Inflammatory macrophage treated with lipopolysaccharide for 4 hours (primary cell): ENCODE measurements at places on chromosomes 13 and 19.

GRCh38 chr13:35961461-35962220, 169.5 kb downstream of the DCLK1 start:
- no peak for DNase-seq

DNA sequence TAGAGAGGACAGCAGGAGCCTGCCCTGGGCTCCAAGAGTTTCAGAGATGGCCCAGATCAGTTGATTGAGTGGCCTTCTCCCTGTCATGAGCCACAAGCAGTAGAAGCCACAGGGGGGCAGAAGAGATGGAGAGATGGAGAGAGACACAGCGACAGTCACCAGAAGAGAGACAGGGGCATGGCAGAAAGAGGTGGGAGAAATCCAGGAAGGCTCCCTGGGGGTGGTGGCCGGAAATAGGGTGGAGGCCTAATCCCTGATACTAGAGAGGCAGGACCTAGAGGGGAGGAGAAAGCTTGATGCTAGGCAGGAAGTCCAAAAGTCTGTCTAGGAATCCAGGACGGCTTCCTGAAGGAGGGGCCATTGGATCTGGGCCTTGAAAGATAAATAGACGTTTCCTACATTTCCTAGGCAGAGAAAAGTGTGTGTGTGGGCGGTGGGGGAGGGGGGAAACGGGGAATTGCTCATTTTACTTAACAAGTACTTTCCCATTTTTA, 9.6 kb upstream of the TPM4 start:
- peak; percentile 65 for DNase-seq

GRCh38 chr19:56837004-56837403, 3.5 kb downstream of the PEG3 start:
- DNase-seq: no peak

DNA sequence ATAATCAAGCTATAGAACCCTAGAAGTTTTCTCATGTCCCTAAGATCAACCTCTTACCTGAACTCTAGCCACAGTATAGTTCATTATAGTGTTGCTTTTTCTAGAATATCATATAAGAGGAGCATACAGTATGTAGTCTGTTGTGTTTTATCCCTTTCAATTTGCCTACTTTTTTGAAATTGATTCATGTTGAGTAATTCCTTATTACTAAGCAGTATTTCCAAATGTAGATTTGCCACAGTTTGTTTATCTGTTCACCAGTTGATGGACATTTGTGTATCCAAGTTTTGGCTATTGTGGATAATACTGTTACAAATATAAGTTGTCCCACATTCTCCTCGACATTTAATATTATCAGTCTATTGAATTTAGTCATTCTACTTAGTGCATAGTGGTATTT, 138.0 kb downstream of the LMO7 start:
- DNase-seq: no peak

DNA sequence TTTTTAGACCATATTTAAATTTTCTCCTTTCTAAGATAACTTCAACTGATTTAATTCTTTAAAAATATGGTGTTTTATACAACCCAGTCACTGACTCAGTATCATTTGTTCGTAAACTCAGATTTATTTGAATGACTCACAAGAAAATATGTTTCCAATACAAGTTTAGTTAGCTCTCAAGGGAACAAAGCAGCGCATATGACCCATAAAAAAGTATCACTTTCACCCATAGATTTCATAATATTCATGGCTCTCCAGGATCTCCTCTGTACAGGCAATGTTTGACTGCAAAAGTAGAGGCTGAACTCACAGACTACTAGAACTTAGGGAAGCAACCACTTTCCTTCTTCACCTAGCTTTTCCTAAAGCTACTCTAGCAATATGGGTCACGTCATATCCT, 405.6 kb upstream of the PCDH9 start:
- DNase-seq: no peak

DNA sequence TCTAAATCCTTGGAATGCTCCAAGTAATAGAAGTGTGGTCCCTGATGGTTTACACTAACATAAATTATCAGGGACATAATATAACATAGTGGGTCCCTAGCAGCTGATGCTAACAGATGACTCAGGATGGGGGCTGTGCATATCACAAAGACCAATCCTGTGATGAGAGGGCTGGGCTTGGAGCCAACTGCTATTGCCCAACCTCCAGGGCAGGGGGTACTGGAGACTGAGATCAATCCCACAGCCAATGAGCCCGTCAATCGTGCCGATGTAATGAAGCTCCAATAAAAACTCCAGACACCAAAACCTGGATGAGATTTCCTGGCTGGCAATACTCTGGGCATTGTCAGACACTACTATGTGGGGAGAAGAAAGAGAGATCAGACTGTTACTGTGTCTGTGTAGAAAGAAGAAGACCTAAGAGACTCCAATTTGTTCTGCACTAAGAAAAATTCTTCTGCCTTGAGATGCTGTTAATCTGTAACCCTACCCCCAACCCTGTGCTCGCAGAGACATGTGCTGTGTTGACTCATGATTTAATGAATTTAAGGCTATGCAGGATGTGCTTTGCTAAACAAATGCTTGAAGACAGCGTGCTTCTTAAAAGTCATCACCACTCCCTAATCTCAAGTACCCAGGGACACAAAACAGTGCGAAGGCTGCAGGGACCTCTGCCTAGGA, 33.4 kb downstream of the ABCC4 start:
- DNase-seq: no peak

DNA sequence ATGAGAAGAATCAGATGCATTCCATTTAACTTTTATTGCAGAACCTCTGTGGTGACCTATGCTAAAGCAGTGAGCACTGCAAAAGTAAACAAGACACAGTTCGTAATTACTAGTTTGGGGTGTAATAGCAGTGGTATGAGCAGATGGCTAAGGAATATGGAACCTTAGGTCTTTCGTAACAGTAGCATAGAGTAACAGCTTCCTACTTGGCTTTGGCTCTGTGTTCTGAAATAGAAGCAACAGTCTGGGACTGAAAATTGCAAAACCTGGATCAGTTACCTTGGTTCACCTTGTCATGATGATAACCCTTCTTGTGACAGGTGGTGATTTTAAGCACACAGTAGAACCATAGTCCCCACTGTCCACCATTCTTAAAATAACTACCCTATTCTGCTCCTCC, 303.4 kb downstream of the GPC6 start:
- no peak for DNase-seq

DNA sequence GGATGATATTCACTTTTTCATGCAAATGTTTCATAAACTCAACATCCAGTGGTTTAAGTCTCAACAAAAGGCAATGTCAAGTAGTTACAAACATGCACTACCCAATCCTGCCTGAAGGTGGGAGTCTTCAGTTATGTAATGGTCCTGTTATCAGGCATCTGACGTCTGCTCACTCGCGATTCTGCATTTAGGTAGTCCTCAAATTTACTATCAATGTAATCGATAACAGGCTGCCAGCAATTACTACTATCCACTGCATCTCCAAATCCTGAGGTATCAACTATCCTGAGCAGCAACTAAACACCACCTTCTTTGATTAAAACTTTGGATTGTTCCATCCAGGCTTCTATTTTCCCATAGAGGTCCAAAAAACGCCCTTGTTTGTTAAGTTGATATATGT, 51.2 kb downstream of the NLRP12 start:
- peak; percentile 63 for DNase-seq

DNA sequence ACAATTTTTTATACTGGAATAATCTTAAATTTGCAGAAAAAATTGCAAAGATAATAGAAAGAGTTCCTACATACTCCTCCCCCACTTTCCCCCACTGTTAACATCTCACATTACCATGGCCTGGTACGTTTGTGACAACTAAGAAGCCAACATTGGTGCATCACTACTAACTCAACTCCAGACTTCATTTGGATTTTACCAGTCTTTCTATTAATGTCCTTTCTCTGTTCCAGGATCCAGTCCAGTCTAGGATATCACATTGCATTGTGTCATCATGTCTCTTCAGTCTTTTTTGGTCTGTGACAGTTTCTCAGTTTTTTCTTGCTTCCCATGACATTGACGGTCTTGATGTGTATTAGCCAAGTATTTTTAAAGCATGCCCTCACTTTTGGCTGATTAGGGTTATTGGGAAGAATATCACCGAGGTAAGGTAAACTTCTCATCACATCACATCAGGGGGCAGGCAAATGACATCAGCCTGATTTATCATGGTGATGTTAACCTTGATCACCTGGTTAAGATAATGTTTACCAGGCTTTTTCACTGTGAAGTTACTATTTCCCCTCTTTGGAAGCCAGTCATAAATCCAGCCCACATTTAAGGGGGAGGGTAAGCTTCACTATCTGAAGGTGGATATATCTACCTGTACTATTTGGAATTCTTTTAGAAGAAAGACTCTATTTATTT, 322.1 kb downstream of the ENOX1 start:
- DNase-seq: no peak

GRCh38 chr19:3065675-3066357, 3.5 kb upstream of the TLE5 start:
- no peak for DNase-seq

- no peak for DNase-seq
Observed at GRCh38 chr13:97921176-97921816, 32.2 kb upstream of the IPO5 start.

DNA sequence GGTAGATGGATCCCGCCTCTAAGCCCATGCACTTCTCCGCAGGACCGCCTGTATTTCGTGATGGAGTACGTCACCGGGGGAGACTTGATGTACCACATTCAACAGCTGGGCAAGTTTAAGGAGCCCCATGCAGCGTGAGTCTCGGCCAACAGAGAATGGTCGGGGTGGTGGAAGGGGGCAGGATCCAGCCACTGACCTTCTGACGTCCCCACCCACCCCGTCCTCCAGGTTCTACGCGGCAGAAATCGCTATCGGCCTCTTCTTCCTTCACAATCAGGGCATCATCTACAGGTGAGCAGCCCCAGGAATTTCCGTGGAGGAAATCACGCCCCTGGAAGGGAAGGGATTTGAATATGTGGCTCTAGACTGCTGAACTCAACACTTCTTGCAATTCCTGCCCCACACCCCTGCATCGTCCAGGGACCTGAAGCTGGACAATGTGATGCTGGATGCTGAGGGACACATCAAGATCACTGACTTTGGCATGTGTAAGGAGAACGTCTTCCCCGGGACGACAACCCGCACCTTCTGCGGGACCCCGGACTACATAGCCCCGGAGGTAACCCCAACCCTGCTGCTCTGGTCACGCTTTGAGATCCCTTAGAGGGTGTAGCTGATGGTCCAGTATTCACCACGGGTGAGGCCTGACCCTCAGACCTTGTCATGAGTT, 8.8 kb upstream of the CACNG7 start:
- no peak for DNase-seq

DNA sequence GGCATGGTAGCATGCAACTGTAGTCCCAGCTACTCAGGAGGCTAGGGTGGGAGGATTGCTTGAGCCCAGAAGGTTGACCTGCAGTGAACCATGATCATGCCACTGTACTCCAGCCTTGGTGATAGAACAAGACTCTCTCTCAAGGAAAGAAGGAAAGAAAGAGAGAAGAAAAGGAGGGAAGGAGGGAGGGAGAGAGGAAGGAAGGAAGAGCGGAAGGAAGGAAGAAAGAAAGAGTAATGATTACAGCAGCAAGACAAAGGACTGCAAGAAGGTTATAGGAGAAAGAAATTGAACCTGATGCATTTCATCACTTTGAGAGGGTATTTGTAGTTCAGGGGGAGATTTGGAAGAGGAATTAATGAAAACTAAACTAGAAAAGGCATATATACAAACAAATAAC, 155.7 kb downstream of the LACC1 start:
- DNase-seq: no peak

- DNase-seq: peak; percentile 8
Observed at GRCh38 chr13:113759525-113760137, 605 bp downstream of the TMEM255B start.

DNA sequence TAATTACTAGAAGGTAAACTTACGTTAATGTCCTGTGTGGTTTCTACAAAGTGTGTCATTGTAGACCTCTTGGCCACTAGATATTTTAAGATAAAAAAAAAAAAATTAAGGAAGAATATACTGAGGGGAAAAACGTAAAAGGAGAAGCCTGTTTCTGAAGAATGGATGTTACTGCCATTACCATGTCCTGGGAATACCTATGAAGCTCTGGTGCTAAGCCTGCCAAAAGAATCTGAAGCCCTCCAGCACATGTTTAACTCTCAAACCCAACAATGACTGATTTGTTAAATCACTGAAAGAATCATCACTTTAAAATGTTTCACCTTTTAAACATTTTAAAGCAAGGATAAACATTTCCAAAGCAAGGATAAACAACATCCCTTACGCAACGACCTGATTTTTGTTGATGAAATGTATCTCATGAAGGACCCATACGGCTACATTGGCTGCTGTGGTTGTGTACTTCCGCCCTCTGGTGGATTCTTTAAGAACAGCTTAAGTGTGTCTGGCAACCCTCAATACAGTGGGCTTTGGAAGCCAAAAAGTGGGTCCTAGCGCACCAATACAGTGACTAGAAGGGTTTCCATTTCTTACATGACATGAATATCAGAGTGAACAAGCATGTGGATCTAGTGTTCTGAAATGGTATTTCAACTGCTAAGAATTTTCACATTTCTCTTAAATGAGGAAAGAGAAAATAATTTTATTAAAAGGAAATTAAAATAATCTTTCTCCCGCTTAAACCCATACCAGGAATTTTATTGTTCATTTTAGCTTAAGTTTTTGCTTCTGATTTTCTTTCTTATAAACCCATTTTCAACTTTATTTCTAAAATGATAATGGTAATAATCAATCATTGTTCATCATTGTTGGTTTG, 74.5 kb upstream of the RAP2A start:
- peak; percentile 81 for DNase-seq

GRCh38 chr13:27770809-27771208, 21.5 kb upstream of the GSX1 start:
- peak; percentile 9 for DNase-seq

DNA sequence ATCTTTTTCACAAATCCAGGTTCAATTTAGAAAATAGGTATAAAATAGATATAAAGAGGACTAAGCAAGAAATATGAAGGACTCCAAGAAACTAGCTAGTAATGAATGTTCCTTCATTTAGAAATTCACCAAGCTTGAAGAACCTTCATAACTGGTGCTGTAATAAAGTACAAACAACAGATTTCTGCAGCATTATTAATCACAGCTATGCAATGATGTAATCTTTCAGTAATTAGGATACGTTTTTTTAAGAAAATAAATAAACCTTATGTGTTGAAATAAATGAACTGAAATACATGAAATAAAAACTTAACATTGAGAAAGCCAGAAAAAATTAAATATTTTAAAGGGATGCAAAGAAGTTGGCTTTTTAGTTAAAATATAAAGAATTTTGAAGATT, 236.1 kb downstream of the RGCC start:
- no peak for DNase-seq

- DNase-seq: peak; percentile 76
Observed at GRCh38 chr13:47480951-47481350, 520.1 kb downstream of the SUCLA2 start.

DNA sequence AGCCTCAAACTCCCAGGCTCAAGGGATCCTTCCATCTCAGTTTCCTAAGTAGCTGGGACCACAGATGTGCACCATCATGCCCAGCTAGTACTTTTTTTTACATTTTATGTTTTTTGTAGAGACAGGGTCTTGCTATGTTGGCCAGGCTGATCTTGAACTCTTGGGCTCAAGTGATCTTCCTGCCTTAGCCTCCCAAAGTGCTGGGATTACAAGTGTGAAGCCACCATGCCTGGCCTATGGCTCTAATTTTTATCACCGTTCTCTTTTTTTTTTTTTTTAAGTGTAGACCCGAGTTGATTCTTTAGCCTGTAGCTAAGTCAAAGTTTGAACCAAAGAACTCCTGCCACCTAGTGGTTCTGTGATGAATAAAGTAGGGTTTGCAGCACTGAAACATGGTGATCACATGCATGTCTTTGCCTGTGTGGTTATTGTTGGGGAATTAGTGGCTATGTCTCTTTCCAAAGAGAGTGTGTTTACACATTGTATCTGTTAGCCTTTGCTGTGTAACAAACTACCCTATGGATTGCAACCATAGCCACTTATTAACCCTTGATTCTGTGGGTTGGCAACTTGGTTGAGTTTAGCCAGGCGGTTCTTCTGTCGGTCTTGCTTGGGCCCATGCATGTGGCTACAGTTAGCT, 11.6 kb downstream of the NFILZ start:
- peak; percentile 44 for DNase-seq
